ENCODE measurements at places on chromosomes 7 and 10.

GRCh38 chr7:2438186-2438585 lies 34.8 kb downstream of the CHST12 start:
- DNase-seq = no peak

DNA sequence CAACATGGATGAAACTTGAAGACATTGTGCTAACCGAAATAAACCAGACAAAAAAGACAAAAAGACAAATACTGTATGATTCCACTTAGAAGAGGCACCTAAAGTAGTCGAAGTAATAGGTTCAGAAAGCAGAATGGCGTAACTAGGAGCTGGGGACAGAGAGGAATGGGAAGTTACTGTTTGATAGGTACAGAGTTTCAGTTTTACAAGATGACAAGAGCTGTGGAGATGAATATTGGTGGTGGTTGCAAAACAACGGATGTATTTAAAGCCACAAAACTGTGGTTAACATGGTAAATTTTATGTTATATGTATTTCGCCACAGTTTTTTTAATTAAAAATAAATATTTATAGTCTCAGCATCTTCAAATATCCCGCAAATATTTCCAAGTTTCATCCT lies 64.1 kb upstream of the DIP2C start:
- no peak for DNase-seq

DNA sequence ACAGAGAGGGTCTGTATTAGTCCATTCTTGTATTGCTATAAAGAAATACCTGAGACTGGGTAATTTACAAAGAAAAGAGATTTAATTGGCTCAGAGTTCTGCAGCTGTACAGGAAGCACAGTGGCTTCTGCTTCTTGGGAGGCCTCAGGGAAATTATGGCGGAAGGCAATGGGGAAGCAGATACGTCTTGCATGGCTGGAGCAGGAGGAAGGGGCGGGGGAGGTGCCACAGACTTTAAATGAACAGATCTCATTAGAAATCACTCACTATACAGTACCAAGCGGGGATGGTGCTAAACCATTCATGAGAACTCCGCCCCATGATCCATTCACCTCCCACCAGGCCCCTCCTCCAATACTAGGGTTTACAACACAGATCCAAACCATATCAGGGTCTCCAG lies 3.7 kb upstream of the CALU start:
- DNase-seq = no peak

- no peak for DNase-seq
These were observed 51.5 kb downstream of the CHCHD3 start for GRCh38 chr7:133030346-133030745.

- DNase-seq = no peak
These were observed 6.9 kb upstream of the HILPDA start for GRCh38 chr7:128448751-128449302.

DNA sequence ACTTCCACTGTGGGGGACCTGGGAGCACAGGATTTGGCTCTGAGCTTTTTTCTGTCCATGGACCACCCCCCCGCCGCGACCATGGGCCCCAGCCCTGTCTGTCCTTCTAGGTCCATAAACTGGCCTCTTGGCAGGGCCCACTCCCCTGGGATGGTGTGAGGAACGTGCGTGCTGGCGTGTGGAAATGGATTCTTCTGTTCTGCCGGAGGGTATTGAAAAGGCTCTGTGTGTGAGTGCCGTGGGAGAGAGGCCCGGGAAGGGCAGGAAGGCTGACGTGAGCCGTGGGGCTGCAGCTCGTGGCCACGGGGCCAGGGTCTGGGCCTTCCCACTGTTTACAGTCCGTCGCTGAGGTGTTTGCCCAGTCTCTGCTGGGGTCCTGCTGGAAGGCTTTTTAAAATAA lies 123.7 kb downstream of the GRK5 start:
- DNase-seq = no peak

Measured in stimulated activated CD8-positive, alpha-beta memory T cell treated with anti-CD3 and anti-CD28 coated beads, Interleukin-7, amount 100 ng/mL, for 1 hour (primary cell).